GM04504 (cell line): ENCODE measurements at places on chromosomes 3 and 15.

DNA sequence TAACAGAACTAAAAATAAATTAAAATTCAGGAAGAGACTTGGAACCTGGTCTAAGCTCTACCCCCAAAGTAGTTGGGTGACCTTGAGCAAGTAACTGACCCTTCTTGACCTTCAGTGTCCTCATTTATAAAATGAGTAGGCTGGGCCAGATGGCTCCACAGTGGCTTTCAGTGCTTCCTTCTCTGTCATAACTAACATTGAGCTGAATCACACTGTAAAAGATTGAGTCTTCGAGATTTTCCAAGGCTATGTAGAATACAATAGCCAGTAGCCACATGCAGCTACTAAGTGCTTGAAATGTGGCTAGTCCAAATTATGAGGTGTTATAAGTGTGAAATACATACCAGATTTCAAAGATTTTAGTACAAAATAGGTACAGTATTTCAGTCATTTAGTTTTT is 313.3 kb downstream of the MECOM start:
- DNase-seq: no peak

DNA sequence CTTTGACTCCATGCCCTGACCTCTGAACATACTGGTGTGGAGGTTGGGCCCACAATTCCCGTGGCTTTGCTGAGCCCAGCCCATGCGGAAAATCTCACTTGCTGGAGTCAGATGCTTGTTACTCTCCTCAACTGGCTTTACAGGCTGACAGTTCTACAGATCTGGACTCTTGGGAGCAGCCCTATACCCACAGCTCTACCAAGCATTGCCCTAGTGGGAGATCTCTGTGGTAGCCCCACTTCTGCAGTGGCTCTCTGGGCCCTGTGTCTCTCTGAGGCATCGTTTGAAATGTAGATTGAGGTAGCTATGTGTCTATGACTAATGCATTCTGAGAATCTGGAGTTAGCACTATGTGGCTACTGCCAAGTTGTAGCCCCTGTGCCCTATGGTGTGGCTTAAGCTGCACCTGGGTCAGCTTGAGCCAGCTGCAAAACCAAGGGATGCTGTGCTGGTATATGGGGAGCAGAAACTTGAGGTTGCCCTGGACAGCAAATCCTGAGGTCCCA is 625.8 kb upstream of the ALCAM start:
- no peak for DNase-seq

DNA sequence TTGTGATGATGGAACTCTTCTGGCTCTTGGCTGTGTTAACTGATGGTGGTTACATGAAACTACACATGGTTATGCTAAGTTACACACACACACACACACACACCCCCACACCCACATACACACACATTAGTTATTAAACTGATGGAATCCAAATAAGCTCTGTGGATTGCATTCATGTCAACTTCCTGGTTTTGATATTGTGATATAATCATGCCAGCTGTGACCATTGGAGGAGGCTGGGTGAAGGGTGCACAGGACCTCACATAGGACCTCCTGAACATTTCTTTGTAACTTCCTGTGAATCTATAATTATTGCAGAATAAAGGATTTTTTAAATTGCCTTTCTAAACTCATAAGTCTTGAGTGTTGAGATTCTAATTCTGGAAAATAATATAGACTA is 58.9 kb upstream of the LIMD1 start:
- no peak for DNase-seq

DNA sequence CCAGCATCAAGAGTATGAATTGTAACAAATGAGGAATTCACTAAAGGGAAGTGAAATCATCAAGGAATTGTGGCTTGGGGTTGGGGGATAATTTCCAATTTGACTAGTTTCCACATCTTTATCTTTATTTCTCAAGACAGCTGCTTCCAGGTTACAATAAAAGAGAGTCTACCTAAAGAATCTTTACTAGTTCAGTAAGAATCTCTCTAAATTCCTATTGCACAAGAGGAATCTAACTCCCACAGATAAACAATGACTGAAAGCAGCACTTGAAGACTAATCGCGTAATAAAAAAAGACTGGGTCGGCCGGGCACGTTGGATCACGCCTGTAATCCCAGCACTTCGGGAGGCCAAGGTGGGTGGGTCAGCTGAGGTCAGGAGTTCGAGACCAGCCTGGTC is 194.4 kb downstream of the KBTBD8 start:
- DNase-seq: no peak

DNA sequence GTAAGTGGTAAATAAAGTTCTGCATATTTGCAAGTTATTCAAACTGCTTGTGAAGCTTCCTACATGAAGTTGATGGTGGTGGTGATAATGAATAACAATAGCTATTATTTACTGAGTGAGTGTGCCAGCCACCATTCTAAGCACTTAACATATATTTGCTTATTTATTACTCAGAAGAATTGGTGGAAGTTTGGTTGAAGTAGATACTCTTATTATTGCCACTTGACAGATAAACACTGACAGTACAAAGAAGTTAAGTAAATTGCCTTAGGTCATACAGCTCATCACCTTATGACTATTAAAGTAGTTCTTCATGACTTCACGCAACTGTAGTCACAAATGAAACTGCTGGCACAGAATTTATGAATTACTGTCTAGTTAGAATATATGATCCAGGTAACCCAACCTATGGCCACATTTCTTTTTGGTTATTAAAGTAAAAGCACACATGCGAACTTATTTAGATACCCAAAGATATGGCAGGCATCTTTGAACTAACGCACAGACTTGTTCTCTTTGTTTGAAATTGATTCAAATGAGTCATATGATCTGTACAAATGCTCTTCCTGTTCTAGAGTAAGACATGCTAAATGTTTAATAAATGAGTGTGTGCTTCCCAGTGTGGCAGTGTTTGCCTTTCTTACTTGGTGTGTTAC is 99.8 kb upstream of the NR2F2 start:
- no peak for DNase-seq

DNA sequence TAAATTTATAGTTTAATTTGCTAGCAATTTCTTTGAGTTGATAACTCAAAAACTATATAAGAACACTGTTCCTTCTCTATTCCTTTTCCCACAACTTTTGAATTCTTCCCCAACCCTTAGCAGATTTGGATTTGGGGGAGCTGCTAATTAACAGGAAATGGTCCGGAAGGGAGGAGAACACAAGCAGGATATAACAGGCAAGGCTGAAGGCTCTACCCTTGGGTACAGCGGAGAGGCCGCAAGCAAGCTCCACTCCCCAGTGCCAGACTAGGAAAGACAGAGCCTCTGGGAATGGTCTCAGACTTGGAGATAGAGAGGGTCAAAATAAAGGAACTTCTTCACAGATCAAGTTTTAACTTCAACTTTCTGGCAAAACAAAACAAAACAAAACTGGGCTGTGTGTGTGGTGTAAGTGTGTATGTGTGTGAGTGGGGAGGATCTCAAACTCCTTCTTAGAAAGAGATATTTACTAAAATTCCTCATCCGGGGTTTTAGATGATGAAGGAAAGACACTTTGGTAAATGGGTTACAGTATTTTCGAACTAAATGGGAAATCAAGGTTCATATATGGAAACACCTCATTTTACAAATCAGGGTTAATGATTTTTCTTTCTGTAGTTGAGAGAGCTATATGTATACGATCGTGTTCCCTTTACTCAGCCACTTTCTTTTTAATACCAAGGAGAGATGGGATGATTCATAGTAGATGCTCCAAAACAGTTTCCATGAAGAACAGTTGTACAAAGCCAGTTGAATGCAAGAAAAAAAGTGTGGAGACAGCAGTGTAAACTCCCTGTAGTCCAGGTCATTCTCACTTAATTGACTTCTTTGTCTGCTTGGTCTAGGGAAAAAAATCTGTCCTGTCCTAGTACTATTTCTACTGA is 161.1 kb downstream of the TP63 start:
- no peak for DNase-seq

GRCh38 chr3:78285032-78285728 is 1245.3 kb downstream of the ROBO2 start:
- no peak for DNase-seq

- DNase-seq: no peak
Observed at GRCh38 chr15:65791335-65792137, 557 bp downstream of the DENND4A start.

- no peak for DNase-seq
Observed at GRCh38 chr3:66487465-66487864, 13.4 kb downstream of the LRIG1 start.

DNA sequence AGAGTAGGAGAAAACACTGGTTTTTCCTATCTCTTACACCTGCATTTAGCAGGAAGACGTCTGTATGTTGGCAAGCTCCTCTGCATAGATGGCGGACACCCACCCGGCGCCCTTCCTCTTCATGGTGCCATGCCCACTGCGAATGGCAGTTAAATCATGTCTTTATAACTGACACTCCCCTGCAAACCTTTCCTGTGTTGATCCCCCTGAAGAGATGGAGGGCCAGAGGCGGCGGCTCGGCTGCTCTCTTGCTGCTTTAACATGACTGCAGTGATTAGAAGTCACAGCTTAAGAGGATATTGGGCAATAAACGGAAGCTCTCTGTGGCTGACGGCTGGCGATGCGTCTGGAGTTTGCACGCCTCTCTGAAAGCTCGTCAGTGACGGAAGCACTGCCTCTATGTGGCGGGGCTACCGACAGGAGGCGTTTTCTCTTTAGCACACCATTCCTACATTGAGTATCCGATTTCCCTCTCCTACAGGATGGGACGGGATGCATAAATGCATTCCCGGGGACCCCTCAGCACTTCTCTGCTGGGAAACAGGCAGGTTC is 25.5 kb upstream of the SNRPA1 start:
- DNase-seq: peak; percentile 28

DNA sequence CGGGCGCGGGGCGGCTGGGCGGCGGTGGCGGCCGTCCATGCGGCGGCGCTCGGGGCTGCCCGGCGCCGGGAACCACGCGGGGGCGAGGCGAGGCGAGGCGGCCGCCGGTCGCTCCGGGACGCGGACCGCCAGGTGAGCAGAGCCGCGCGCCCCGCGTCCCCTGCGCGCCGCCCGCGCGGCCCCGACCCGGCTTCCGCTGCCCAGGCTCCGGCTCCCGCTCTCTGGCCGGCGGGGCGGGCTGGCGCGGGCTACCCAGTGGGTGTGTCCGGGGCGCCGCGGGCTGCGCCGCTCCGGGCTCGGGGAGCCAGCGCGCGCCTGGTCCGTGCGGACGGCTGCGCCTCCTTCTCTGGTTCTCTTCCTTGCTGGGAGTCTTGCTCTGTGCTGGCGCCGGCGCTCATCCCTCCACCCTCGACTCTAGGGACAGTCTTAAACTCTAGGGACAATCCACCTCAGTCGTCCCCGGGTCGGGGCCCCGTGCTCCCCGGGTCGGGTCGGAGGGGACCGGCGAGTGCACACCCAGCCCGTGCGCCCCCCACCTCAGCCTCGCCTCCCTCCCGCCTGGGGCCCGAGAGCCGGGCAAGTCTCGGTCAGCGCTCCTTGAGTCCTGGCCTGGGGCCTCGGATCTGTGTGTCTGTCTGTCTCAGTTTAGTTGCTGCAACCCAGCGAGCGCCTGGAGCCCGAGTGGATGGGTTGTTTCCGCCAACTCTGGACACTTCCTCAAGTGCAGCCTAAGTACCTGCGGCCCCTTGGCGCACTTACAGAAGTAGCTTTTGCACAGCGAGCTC is 488 bp downstream of the THSD4 start:
- no peak for DNase-seq

- DNase-seq: no peak
Observed at GRCh38 chr3:43399034-43399433, 112.7 kb downstream of the SNRK start.

DNA sequence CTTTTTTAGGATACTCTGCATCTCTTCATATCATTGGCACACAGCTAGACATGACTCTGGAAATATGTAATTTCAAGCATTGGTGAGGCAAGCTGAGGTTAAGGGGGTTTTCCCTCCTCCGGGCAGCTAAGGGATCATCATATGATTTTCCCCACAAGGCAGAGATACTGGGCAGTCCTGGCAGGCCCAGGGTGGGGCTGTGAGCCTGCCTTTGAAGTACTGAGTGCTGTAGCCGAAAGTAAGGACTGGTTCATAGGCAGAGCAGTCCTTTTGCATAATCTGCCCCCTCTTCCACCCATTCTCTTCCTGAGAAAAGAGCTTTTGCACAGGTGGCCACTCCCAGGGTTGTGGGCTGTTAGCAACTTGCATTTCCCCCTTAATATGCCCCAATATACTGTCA is 168.8 kb upstream of the MANF start:
- DNase-seq: no peak

DNA sequence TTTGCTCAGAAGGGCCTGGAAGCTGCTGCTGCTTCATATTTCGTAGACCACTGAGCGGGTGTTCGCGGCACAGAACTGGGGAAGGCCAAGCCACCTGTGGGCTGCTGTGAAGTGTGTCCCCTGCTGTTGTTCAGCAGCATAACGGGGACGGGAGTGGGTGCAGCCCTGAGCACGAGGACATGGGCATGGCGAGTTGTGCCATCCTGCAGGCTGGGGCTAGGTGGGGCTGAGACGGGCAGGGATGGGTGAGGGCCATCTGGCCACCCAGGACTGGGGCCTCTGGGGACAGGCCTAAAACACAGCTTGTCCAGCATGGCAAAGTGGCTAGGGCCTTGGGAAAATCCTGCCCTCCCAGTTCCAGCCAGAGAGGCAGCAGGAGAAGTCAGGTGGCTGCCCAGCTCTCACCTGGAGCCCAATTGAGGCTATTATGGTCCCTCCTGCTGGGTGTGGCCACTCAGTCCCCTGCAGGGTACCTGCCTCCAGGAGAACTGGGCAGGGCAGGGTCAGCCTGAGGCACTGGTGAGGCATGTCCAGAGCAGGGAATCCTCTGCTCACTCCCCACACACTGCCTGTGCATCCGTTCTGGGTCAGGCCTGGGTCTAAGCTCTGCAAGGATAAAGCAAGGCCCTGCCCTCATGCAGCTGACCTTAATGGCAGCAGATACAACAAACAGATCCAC is 29.5 kb downstream of the CFAP100 start:
- DNase-seq: no peak

DNA sequence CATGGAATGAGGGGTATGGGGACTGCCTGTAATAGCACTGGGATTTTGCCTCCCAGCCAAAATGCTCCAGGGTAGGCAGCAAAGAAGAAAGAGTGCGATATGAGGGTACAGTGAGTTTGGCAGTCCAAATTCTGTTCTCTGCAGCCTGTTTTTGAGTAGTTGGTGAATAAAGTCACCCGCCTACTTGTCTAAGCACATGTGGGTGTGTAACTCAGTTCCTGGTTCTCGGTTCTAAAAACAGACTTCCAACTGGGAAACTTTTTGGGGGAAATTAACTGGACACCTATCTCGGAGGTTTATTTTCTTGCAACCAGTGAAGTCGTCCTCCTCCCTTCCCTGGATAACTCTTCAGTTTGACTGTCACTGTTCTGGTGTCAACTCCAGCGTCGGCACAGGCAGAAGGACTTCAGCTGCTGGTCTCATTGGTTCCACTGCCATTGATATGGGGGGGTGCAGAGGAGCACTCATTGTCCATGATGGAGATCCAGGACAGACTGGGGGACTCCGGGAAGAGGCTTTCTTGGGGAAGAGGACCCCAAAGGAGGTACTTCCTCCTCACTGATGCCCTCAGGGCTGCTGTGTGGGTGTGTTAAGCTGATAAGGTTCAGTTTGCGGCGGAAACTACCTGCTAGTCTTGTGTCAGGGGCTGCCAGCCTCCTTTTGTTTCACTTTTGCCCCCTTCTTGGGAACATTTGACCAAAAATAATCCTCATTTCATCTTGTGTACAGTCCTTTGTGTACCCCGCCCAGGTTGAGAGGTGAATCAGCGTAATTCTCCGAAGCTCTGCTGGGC is 13.2 kb downstream of the GHRL start:
- no peak for DNase-seq

GRCh38 chr3:129001101-129001805 is at the start of gene EFCC1:
Gene EFCC1 (plus strand): TSS chr3:129001304. CDS start chr3:129001629, 325 bp downstream.
- no peak for DNase-seq
